ENCODE measurements at places on chromosomes 1 and 21. TPM values are rescaled to one million over a fixed set of nuclear protein-coding genes. Genes with fewer than 3 reads are reported as not detected.

The STIL gene
- 2.1 TPM for total RNA-seq

The MARK1 gene
- not detected for total RNA-seq

The AMIGO1 gene
- 16.9 TPM for total RNA-seq

The KRTAP10-2 gene
- not detected for total RNA-seq

The E2F2 gene
- 0.50 TPM for total RNA-seq

The AIRE gene
- total RNA-seq = 0.11 TPM

The TEX38 gene
- not detected for total RNA-seq

The TNFRSF8 gene
- total RNA-seq = not detected

The TENT5C gene
- 123 TPM for total RNA-seq

DNA sequence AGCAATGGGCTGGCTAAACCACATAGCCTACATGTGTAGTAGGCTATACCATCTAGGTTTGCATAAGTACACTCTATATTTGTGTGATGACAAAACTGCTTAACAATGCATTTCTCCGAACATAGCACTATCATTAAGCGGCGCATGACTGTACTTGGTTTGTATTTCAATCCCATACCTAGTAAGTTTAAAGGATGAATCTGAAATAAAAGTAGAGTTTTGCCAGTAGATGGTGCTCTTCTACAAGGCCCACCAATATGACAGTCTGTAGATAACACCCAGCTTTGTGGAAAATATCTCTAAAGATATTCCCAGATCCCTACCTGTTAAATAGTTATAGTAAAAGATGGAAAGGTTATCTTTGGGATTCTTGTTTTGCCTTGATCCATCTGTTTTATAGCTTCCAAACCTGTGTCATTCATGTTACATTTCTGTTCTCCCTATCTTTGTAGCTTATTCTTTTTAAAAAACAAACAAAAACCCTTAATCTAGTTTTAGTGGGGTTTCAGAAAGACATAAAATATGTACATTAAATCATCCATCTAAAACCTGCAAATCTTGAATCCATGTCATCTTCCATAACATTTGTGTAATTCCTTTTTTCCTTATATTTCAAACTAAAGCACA, 33.9 kb upstream of the ASPM start:
- H3K27ac ChIP-seq = no peak overlapping the region
- H3K4me1 ChIP-seq = no peaks in the 10 kb centered on the region
- no peak for DNase-seq
- no peak overlapping the region for H3K4me3 ChIP-seq

DNA sequence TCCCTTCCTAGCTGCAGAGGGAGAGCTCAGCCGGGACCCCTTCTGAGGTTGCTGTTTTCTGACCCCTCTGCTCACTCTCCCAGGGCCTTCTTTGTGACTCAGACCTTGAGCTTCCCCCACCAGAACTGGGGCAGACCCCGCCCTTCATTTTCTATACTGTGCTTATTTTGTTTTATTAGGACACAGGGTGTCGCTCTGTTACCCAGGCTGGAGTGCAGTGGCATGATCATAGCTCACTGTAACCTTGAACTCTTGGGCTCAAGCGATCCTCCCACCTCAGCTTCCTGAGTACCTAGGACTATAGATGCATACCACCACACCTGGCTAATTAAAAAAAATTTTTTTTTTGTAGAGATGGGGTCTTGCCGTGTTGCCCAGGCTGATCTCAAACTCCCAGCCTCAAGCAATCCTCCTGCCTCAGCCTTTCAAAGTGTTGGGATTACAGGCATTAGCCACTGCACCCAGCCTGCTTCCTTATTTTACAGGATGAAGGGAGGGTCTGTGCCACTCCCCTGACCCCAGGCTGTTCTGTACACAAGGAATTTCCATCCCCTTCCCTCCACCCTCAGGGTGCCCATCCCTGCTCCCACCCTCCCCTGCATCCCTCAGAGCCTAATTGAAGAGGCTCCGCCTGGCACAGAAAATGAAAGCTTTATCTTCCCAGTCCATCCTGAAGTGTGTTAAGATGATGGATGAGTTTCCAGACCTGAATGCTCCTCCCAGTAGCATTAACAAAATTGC, 195.2 kb upstream of the POU3F1 start:
- no peaks in the 10 kb centered on the region for H3K36me3 ChIP-seq
- no peaks in the 10 kb centered on the region for H3K27me3 ChIP-seq
- DNase-seq = no peak
- no peaks in the 10 kb centered on the region for H3K4me1 ChIP-seq
- H3K27ac ChIP-seq = no peak overlapping the region
- no peak overlapping the region for H3K4me3 ChIP-seq

- H3K36me3 ChIP-seq = no peaks in the 10 kb centered on the region
- H3K4me1 ChIP-seq = peaks cover 9% of the 10 kb centered on the region
- H3K4me3 ChIP-seq = no peak overlapping the region
- no peak for DNase-seq
- H3K27me3 ChIP-seq = no peaks in the 10 kb centered on the region
- no peak overlapping the region for H3K27ac ChIP-seq
These were observed 86.9 kb downstream of the LRRC8D start for GRCh38 chr1:89907727-89908212.

- no peak for DNase-seq
- peaks cover 36% of the 10 kb centered on the region for H3K27me3 ChIP-seq
- peak within 1 kb of the TSS; percentile 32 for H3K4me3 ChIP-seq
- no peaks in the 10 kb centered on the region for H3K36me3 ChIP-seq
These were observed at the start of gene GNG12 for GRCh38 chr1:67832737-67833601. GNG12 (minus strand) TSS chr1:67833467; CDS start chr1:67707686, 125,781 bp downstream.

DNA sequence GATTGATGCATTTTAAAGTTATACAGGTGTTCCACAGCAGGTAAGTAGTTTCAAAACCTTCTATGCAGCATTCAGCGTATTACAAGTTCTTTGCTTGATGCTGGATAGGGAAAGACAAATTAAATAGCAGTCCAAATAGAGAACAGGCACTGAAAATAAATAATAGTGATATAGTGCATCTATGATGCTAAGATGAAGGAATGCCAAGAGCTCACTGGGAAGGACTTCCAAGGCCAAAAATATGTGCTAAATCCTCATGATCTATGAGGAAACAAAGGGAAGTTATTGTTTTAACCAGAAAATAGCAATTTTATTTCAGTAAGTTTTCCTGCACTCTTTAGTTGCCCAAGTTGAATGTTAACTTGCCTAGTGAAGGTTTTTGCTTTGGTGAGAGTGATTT, 127.8 kb upstream of the GREM2 start:
- DNase-seq = no peak
- no peak overlapping the region for H3K4me3 ChIP-seq
- H3K27me3 ChIP-seq = no peaks in the 10 kb centered on the region
- H3K36me3 ChIP-seq = no peaks in the 10 kb centered on the region

GRCh38 chr21:45990741-45991605, 9.4 kb downstream of the COL6A1 start:
- no peak overlapping the region for H3K4me3 ChIP-seq
- DNase-seq = no peak
- H3K4me1 ChIP-seq = no peaks in the 10 kb centered on the region
- no peak overlapping the region for H3K27ac ChIP-seq
- H3K27me3 ChIP-seq = no peaks in the 10 kb centered on the region
- no peaks in the 10 kb centered on the region for H3K36me3 ChIP-seq

GRCh38 chr1:179178950-179179349, 50.5 kb downstream of the ABL2 start:
- no peak overlapping the region for H3K27ac ChIP-seq
- no peaks in the 10 kb centered on the region for H3K4me1 ChIP-seq
- no peaks in the 10 kb centered on the region for H3K36me3 ChIP-seq
- DNase-seq = no peak

DNA sequence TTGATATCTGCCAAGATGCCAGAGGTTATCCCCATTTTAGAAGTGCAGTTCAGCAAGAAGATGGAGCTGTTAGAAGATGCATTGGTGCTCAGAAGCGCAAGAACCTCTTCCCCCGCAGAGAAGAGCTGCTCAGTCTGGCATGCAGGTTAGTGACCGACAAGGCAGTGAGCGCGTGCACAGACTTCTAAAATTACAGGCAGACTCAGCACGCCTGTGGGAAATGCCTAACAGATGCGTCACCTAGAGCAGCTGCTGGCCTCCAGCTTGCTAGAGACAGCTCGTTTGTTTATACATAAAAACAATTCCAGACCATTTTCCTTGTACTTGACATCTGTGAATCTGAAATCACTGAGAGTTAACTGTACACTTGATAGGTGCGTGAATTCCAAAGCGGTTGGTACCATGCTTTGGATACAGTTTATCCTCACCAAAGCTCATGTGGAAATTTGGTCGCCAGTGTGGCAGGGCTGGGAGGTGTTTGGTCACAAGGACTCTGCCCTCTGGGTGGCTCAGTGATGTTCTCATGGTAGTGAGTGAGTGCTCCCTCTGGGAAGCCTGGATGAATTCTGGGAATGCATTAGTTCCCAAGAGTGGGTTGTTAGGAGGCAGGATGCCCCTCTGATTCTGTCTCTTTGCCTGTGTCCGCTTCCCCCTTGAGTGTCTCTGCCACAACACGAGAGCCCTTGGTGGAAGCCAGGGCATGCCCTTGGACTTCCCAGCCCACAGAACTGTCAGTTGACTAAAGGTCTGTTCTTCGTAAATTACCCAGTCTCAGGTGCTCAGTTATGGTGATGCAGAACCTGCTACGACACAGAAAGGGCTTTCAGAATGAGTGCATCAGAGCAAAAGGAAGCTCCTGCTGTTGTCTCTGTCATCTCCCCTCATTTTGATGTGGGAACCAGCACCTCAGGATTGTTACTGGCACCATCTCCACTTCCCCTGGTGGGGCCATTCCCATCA, 24.4 kb downstream of the SNAP47 start:
- H3K4me1 ChIP-seq = peaks cover 57% of the 10 kb centered on the region
- H3K36me3 ChIP-seq = peaks cover 37% of the 10 kb centered on the region
- no peaks in the 10 kb centered on the region for H3K27me3 ChIP-seq
- no peak for DNase-seq

GRCh38 chr1:201455098-201455497, 13.9 kb downstream of the PHLDA3 start:
- H3K4me3 ChIP-seq = no peak overlapping the region
- H3K36me3 ChIP-seq = no peaks in the 10 kb centered on the region
- H3K27me3 ChIP-seq = no peaks in the 10 kb centered on the region
- H3K4me1 ChIP-seq = no peaks in the 10 kb centered on the region
- no peak for DNase-seq

GRCh38 chr1:53572065-53572814, 113.0 kb downstream of the DMRTB1 start:
- no peaks in the 10 kb centered on the region for H3K36me3 ChIP-seq
- no peak for DNase-seq
- H3K4me1 ChIP-seq = peaks cover 3% of the 10 kb centered on the region

GRCh38 chr1:230382001-230382491, 44.1 kb downstream of the PGBD5 start:
- no peaks in the 10 kb centered on the region for H3K36me3 ChIP-seq
- H3K27me3 ChIP-seq = no peaks in the 10 kb centered on the region
- H3K4me1 ChIP-seq = no peaks in the 10 kb centered on the region
- no peak overlapping the region for H3K27ac ChIP-seq

Data from CD4-positive, alpha-beta T cell (primary cell).